ENCODE measurements at places on chromosomes 3 and 15.

DNA sequence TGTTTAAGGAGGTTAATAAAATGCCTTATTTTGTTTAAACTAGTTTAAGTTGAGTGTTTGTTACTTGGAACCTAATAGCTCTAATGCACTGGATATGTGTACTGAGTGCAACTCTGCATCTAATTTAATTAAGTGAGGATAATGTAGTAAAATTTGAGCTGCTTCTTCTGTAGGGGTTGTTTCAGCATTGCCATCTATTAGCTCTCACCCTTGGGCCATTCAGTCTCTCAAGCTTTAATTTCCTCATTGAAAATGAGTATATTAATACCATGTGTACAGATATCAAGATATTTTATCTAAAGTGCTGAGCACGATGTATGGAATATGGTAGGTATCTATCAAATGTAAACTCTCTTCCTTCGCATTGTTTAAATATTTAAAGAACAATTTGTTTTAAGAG is 375.7 kb upstream of the LRRC3B start:
- no peak for DNase-seq

DNA sequence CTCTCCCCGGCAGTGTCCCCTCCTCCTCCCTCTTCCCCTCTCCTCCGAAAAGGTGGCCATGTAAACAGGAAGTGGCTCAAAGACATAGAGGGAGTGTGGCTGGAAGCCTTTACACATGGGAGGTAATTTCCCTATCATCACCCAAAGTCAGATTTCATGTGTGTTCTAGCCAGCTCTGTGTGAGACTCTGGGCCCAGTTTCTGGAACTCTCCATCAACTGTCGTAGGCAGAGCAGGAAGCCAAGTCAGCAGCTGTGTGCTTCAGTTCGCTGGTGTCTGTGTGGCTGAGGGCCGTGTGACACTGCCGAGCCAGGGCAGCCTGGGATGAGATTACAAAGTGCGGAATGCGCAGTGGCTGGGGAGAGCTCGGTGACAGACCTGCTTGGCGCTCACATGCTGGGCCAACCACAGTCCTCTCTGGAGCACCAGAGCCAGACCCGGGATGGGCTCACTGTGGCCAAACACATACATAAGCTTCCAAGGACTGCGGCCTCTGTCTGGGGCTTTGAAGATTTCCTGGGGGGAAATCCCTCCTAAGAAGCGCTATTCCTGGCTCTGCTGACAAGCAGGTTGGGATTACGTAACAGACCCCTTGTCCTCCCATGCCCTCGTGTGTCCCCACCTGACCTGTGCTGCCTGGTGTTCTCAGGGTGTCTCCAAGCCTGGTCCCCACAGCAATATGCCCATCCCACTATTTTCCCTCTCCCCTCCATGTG is 50.7 kb downstream of the UMPS start:
- DNase-seq: no peak

DNA sequence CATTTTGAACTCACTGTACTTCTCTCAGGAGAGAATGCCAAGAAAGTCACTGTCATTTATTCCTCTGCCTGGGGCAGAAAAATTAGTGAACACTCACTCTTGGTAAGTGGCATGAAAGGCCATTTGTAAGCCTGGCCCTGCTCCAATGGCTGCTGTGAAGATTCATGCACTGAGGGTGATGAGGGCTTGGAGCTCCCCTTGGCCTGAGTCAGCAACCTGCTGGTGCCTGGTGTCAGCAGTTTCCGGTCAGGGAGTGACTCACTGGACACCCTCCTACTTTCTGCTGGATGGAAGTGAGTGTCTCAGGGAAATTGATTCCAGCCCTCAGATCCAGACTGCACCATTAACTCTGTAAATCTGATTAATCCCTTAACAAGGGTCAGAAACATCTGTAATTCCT is 37.6 kb downstream of the TRA2B start:
- no peak for DNase-seq

GRCh38 chr15:62066663-62067447 is at the start of gene C2CD4A:
TSS of gene C2CD4A (plus strand) at chr15:62066977. CDS start at chr15:62067614, 637 bp downstream.
- DNase-seq: peak; percentile 71

DNA sequence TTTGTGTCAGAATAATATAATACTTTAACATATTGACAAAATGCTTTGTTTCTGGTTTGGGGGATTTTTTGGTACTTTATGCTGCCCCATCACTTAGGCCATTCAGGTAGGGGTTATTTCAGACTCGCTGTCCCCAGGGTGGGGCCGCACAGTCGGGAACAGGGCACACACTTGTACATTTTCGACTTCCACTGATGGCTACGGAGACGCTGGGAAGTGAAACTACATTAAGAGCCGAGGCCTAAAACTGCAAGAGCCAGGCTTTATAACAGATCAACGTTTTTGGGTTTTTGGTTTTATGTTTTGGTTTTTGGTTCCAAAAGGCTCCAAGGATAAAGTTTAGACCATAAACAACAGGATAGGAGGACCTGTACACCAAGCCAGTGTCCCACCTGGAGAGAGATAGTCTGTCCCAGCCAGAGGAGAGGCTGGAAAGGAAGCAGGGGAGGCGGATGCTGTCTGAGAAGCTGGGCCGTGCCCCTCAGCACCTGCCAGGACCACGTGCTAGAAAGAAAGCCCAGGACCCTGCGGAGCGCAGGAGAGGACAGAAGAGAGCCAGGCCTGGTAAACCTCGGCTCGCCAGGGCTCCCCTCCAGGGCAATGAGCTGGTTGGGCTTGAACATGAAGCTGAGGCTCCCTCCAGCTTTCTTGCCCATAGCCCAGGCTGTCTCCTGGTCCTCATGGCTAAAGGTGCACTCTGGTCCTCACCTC is 111.7 kb downstream of the CHSY1 start:
- DNase-seq: no peak

- DNase-seq: no peak
Measured at GRCh38 chr15:50636146-50636545, 50.5 kb downstream of the TRPM7 start.

DNA sequence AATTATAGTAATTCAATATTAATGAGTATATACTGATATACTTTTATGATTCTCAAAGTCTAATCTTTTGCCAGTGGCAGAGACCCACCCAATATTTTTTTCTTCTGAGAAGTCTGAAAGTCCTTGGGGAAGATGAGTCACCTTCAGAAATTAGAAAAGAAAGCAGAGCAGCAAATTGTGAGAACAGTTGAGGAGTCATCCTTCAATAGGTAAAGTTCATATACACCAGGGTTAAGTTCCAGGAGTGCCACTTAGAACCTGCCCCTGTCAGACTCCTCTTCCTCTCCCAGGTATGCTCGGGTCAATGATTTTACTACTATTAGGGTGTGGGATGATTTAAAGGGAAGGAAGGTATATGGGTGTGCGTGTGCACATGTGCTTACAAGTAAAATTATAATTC is 7.1 kb downstream of the CLRN1 start:
- DNase-seq: no peak

DNA sequence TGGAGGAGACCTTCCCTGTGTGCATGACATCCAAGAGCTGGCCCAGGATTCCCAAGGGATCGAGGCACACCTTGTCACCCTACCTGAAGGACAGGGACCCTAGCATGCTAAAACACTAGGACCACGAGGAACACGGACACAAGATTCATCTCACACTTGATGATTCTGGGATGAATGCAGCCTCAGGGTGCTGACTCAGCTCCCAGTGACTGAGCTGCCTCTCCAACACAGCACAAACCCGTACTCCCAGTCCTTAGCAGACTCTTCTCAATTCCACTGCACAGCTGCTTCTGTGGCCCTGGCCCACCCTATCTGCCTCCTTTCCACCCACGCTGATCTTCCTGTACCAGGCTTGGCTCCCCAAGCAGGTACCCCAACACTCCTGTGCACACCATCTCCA is 9.1 kb upstream of the OXTR start:
- DNase-seq: no peak

GRCh38 chr3:13145826-13146642 is 72.8 kb upstream of the IQSEC1 start:
- no peak for DNase-seq

DNA sequence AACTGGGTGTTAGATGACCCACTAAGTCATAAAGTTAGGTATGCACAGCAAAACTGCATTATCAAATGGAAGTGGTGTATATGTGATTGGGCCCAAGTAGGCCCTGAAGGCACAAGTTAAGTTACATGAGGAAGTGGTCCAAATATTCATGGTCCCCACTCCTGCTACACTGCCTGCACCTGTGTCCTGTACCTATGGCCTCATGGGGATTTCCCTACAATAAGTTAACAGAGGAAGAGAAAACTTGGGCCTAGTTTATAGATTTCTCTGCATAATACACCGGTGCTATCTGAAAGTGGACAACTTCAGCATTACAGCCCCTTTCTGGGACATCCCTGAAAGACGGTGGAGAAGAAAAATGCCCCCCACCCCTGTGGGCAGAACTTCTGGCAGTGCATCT is 41.5 kb downstream of the STRIT1 start:
- DNase-seq: no peak

DNA sequence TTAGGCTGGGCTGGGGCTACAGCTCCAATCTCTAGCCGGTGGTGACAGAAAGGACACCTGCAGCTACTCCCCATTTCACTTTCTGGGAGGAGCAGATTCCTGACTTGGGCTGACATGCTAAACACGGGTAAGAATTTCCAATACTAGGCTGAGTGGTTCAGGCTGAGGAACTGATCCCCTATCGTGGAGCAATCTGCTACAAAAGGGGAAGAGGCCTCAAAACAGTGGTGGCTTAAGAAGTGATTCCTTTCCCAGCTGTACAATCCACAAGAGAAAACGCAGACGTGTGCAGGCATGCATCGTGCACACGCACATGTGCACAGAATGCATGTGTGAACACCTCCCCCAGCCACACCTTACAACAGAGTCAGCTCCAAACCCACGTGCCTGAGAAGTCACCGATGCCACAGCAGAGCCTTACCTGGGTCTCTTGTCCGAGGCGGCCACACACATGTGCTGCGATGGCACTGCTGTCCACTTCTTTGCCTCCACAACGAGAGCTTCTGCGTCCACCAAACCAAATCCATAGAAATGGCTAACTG is 86.7 kb upstream of the SNRPA1 start:
- DNase-seq: no peak

GRCh38 chr3:192433704-192434103 is 293.6 kb downstream of the FGF12 start:
- DNase-seq: no peak

DNA sequence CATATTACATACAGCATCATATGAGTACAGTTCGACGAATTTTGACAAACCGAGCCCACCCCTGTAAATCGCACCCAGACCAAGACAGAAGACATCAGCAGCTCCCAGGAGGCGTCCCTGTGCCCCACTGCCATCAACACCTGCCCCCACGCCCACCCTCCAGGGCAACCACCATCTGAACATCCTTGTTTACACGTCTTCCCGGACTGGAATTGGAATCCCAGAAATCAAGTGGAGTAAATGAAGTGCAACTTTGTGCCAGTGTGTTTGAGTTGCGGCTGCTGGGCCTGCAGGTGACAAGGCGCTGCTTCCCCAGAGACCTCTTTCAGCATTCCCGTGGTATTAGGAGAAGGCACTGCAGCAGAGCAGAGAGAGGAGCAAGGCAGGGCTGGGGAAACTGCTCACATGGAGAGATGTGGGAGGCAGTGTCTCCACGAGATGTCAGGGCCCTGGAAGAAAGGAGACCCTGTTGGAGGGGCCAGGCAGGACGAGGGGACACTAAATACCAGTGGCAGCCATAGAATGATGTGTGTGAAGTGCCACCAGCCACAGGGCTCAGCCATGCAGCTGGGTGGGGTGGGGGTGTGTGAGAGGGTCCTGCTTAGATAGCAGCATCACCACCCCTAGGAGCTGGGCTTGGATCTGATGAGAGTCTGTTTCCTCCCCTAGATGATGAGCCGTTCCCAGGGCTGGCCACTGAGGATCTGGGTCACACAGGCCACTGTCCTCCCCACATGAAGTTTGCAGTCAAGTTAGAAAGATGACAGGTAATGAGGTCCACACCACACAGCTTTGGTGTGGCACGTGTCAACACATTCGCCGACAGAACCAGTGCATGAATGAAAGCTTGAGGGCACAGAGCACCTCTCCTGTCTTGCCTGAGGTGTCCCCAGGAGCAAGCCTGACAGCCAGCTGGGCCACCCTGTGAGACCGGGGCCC is 33.4 kb upstream of the PCSK6 start:
- DNase-seq: no peak

- DNase-seq: no peak
Measured at GRCh38 chr3:110969229-110970211, 102.1 kb upstream of the NECTIN3 start.

GRCh38 chr3:147843331-147843730 is 434.2 kb downstream of the ZIC1 start:
- DNase-seq: no peak

DNA sequence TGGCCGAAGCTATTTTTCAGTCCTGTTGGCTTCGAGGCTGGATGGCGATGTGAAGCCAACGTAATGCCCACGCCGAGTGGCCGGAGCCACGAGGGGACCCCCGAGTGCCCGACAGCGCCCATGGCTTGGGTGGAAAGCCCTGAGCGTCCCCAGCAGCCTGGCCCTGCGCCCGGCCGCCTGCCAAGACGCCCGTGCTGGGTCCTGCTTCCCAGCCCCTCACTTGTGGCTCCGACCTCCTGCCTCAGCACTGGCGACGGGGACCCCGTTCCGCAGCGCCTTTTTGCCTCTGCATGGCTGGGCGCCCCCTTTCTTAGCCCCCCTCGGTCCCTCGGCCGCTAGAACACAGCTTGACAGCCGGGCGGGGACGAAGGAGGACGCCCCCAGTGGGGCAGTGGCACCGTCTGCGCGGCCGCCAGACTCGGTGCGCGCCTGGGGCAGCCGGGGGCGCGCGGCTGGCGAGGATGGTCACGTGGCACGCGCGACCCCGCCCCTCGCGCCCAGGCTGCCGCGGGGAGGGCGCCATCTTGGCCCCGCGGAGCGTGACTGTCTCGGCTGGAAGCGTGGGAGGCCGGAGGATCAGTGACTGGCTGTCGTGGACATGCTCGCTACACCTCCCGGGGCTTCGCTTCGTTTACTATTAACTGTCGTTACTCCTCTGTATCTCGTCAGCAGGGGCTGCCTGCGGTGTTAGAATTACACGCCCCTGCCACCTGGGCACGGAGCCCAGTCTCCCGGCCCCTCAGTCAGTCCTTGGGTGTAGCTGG is 626 bp upstream of the GPR176 start:
- DNase-seq: peak; percentile 90

DNA sequence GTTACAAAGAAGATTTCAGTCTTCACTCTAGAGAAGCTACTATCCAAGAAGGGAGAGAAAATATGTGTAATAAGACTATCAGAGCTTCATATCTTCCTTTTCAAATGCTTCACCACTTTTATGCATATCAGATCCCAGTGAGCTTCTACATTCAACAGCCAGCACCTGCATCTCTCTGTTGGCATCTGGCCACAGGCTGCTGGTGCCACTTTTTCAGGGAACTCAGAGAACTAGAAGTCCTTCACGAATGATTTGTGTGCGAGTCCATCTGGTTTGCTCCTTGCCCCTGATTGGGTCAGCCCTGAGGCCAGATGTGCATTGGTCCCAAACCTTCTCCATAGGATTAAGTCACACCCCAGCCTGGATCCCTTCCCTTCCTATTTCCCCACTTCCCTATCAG is 22.1 kb downstream of the SNTN start:
- DNase-seq: no peak

DNA sequence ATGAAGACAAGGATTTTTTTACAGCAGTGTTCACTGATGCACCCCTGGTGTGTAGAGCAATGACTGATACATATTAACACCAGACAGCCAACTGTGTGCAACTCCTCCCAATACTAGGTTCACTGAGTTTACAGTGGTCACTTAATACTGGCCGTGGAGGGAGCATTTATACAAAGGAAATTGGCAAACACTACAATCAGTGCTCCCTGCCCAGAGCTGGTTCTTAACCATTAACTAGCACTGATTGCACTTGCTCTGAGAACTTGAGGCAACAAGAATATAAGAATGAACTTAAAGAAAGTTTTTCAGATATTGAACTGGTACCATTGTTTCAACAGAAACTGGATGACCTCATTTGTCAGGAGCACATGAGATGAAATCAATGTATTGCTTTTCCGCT is 110.6 kb downstream of the MAGI1 start:
- no peak for DNase-seq
